CD8-positive, alpha-beta memory T cell (primary cell): ENCODE measurements at places on chromosomes 5 and 9. TPM values are rescaled to one million over a fixed set of nuclear protein-coding genes. Genes with fewer than 3 reads are reported as not detected.
A peak's percentile ranks its signal among the peaks of the same experiment; 100 is the strongest.

DNA sequence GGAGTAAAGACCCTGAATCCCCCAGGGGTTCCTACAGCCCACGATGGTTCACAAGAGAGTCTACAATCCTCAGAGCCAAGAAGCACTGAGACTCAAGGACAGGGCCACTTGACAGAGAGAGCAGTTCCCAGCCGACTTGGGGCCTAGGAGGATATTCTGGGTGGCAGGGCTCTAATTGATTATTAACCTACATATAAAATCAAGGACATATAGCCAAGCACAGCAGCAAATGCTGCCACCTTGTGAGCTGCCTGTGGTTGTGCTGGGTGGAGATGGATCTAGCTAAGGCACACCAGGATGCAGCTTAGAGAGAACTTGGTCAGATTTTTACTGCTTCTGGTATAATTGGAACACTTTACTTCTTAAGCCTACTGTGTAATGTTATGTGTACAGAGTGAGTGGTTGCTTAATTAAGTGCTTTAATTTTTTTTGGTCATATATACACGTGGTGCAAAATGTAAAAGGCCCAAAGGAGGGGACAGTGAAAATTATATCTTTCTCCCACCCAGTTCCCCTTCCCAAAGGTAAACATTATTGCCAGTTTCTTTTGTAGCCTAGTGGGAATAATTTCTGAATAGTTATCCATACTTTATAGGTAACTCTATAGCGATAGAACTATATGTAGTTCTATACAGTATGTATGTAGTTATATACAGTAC is 78.8 kb downstream of the F2RL2 start:
- peak; percentile 69 for DNase-seq
- H3K27me3 ChIP-seq, result no peaks in the 10 kb centered on the region
- H3K27ac ChIP-seq, result peak overlapping the region; percentile 87
- H3K4me3 ChIP-seq, result peak overlapping the region; percentile 37
- H3K36me3 ChIP-seq, result no peaks in the 10 kb centered on the region

DNA sequence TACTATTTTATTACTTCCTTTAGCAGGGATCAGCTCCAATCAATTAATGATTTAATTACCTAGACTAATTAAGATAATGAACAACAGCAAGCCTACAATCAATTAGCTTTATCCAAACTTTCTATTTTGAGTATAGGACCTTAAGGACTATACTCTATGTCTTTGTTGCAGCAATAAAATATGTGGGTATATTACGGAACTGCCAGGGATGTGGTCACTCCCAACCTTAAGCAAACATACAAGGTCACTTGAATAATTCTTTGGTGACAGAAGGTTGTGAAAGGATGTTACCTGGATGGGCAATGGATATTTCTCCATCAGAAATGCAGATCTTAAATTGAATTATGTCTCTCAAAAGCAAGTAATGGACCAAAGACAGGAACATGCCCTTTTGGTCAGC is 907.4 kb upstream of the DMAC1 start:
- no peak overlapping the region for H3K27ac ChIP-seq
- no peak overlapping the region for H3K4me3 ChIP-seq
- no peaks in the 10 kb centered on the region for H3K4me1 ChIP-seq
- DNase-seq, result no peak

TAS2R1 gene
- not detected for total RNA-seq

- H3K27me3 ChIP-seq, result peaks cover 3% of the 10 kb centered on the region
- no peaks in the 10 kb centered on the region for H3K4me1 ChIP-seq
- no peak for DNase-seq
Observed at GRCh38 chr9:131759017-131759647, 19.3 kb upstream of the RAPGEF1 start.

JAKMIP2 gene
- 1.8 TPM for total RNA-seq

DNA sequence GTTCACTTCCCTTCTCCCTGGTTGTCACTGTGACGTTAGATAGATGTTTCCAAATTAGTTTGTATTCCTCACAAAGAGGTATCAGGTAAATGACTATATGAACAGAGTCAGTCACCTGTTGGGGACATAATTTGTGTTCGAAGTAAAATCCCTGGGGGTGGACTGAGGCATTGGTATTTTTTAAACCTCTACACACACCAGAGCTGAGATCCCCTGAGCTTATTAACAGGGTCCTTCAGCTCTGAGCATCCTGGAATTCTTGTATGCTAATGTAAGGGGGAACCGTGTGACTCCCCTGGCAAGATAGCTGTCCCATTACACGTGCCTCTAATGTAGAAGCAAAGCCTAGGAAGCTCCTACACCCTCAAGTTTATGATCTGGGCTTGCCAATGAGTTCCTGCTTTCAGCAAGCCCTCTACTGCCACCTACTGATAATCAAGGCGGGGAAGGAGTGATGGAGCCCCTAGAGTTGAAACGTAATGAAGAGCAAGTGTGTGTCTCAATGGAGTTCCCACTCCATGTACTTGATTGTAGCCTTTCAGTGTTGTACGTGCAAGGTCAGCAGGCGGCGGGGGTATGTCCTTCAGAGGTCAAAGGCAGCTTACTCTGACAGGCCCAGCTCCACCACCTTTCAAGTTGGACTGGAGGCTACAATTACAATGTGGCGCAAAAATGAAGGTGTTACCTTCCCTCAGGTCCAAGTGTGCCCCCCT is 14.4 kb downstream of the PRKACG start:
- H3K36me3 ChIP-seq, result no peaks in the 10 kb centered on the region
- DNase-seq, result peak; percentile 57
- H3K27me3 ChIP-seq, result no peaks in the 10 kb centered on the region
- H3K27ac ChIP-seq, result no peak overlapping the region

AHRR gene
- 31.7 TPM for total RNA-seq

DNA sequence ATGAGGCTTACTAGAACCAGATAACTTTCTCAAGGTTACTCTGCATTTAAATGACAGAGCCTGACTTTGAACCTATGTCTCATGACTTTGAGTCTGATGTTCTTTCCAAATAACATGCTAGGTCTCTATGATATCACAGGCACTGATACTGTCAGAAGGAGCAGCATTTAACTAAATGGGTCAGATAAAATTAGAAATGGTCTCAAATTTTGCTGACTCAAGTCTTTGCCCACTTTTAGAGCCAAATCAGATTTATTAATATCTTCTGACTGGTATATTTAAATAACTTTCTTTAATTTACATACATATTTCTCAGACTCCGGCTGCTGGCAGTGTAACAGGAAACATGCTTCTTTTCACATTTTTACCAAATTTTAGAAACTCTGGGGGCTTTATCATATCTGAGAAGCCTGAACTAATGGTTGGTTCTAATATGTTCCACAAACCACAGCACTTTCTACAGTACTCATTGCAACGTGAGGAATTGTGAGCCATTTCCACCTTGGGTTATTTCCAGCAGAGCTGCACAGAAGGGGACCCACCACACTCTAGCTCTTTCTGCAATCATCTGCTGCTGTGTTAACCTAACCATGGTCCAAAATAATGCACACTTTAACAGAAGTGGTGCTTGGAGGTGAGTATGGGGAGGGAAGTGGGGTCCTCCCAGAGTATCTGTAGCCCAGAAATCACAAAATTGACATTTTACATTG is 79.2 kb downstream of the KCTD16 start:
- H3K27me3 ChIP-seq, result no peaks in the 10 kb centered on the region
- H3K4me1 ChIP-seq, result no peaks in the 10 kb centered on the region
- no peaks in the 10 kb centered on the region for H3K36me3 ChIP-seq

DNA sequence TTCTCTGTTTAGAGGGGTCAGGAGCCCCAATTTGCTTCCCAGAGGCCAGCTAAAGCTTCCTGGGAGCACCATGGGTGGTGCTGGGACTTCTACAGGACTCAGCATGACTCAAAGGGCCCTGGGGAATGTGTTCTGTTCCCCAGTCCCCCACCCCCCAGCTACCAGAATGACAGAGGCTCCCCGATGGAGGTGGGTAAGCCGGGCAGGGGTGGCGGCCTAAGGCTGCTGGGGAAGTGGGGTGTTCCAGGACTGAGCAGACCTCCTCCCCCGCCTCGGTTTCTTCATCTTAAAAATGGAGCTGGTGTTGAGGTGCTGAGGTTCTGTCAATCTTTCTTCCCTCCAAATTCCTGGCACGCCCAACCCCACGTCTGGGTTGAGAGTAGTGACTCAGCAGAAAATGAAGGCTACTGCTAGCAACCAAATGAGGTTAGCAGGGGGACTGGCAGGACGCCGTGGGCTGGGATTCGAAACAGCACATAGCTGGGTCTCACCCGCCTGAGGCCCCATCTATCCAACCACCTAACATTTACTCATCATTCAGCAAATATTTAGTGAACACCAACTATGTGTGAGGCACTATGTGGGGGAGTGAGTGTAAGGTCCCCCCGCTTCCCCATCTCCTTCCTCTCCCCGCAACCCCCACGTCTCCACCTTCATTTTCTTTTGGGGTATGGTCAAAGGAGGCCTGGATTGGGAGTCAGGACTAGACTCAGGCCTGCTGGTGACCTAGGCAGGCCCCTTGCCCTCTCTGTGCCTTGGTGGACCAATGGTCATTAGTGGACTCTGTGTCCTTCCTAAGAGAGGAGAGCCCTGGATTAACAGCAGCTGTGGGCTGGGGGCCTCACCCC is 50.2 kb downstream of the C9orf50 start:
- H3K27ac ChIP-seq, result peak overlapping the region; percentile 72
- H3K27me3 ChIP-seq, result peaks cover 18% of the 10 kb centered on the region
- no peak overlapping the region for H3K4me3 ChIP-seq
- DNase-seq, result no peak
- no peaks in the 10 kb centered on the region for H3K36me3 ChIP-seq
- no peaks in the 10 kb centered on the region for H3K4me1 ChIP-seq

- H3K27me3 ChIP-seq, result no peaks in the 10 kb centered on the region
- H3K4me3 ChIP-seq, result no peak overlapping the region
- no peak overlapping the region for H3K27ac ChIP-seq
- DNase-seq, result no peak
Observed at GRCh38 chr5:174305241-174305681, 259.8 kb downstream of the NSG2 start.

DNA sequence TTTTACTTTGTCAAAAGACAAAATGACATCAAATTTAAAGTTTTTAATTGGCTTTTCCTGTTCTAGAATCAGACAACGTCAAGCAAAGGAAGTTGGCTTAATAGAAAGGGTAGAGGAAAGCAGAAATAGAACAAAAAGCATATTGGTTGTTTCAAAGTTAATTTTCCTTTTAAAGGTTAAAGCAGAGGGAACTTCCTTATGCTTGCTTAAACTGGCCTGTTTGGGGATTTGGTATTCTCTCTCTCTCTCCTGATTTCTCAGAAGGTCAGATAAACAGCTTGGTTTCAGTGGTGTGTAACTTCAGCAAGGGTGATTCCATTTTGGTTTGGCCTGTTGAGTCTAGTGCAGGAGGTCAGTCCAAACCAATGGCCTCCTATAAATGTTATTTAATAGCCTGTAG is 127.1 kb downstream of the SMARCA2 start:
- peaks cover 3% of the 10 kb centered on the region for H3K36me3 ChIP-seq
- no peak overlapping the region for H3K4me3 ChIP-seq
- no peaks in the 10 kb centered on the region for H3K27me3 ChIP-seq
- no peak for DNase-seq
- no peak overlapping the region for H3K27ac ChIP-seq

DNA sequence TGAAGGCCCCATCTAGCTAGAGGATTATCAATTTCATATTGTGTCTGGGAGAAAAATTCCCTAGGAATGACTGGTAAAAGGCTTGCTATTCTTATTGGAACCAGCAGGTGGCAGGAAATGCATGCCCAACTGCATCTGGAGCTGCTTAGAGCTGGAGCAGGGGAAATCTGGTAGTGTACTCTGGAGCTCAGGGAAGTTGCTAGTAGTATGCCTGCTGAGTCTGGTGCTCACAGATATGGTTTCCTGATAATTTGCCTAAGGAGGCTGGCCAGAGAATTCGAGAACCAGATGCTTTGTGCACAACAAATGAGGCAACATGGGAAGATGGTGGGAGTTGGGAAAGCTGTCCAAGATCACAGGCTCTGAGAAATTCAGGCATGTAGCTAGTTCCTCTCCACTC is 53.7 kb downstream of the G3BP1 start:
- peak; percentile 19 for DNase-seq

- no peak for DNase-seq
- no peak overlapping the region for H3K27ac ChIP-seq
- H3K27me3 ChIP-seq, result no peaks in the 10 kb centered on the region
- H3K4me3 ChIP-seq, result no peak overlapping the region
- peaks cover 6% of the 10 kb centered on the region for H3K4me1 ChIP-seq
- no peaks in the 10 kb centered on the region for H3K36me3 ChIP-seq
Observed at GRCh38 chr9:79809316-79809876, 237.6 kb downstream of the TLE4 start.

RIOK2 gene
- total RNA-seq, result 43.9 TPM

FAM200C gene
- total RNA-seq, result 1.0 TPM

DNA sequence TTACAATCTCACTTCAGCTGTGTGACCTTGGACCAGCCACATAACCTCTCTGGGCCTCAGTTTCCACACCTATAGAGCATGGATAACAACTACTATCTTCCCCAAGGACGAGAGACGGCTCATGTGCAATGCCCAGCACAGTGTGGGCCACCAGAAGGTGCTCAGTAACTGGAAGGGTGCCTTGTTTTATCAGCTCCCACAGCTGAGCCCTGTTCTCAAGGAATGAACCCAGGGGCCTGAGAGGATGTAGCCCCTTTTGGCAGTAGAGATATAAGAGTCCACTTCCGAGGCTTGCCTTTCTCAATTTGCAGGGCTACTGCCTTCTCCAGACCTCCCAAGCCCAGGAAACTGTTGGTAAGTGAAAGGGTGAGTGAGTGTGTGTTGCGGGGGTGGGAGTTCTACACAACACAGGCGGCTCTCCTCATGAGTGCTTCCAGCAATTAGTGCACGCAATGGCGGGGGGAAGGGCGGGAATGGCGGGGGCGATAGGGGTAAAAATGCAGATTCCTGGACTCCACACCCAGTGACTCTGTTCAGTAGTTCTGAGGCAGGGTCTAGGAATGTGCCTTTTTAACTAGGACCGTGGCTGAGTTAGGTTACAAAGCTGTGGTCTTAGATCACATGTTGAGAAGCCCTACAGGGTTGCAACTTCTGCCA is 185.1 kb downstream of the FSTL4 start:
- H3K27me3 ChIP-seq, result no peaks in the 10 kb centered on the region
